ENCODE measurements at places on chromosomes 11 and 22.
A peak's percentile ranks its signal among the peaks of the same experiment; 100 is the strongest.

DNA sequence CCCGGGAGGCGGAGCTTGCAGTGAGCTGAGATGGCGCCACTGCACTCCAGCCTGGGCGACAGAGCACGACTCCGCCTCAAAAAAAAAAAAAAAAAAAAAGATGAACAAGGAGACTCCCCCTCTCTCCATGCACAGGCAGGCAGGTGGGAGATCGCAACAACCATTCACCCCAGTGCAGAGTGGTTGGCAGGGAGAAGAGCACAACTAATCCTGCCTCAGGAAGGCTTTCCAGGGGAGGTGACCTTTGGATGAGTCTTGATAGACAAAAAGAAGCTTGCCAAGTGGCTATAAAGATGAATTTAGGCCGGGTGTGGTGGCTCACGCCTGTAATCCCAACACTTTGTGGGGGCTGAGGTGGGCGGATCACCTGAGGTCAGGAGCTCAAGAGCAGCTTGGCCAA is 30.0 kb downstream of the FLRT1 start:
- no peak for DNase-seq

- no peak for DNase-seq
These were observed 22.0 kb upstream of the TUB start for GRCh38 chr11:8059030-8059429.

GRCh38 chr11:33753304-33753967 is 17.2 kb upstream of the CD59 start:
- DNase-seq = no peak

DNA sequence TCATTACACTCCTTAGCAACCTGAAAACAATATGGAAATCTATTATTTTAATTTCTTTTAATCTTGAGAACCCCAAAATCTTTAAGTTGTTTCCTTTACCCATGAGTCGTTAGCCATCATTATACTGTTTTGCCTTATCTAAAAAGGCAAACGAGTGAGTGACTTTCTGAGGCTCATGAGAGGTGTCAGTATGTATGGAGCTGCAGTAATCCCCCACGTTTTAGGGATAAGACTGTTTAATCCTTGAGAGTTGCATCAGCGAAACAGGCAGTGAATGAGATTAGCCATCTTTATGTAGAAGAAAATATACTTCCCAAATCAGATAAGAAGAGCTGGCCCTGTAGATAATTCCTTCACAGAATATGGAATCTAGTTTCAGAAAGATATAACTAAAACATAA is 1147.0 kb downstream of the DLG2 start:
- DNase-seq = no peak

- DNase-seq = no peak
These were observed 552.8 kb downstream of the BRD1 start for GRCh38 chr22:49274754-49275380.

- DNase-seq = no peak
These were observed 28.1 kb downstream of the WBP2NL start for GRCh38 chr22:42026705-42027104.

DNA sequence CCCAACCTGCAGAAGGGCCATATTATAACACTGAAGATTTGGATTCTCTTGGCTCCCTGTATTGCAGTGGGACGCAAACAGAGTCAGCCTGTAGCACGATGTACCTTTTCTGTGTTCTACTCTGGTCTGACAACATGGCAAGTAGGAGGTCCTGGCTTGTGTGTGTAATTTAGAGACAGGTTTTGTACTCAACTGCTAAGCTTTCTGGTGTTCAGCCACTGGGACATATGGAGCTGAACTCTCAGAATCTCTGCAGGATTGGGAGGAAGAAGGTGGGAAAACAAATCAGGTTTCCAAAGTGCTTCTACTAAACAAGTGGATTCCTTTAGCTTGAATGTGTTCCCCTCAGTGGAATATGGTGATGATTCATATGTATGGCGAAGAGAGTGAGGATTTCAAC is 192.5 kb upstream of the MTMR2 start:
- no peak for DNase-seq

DNA sequence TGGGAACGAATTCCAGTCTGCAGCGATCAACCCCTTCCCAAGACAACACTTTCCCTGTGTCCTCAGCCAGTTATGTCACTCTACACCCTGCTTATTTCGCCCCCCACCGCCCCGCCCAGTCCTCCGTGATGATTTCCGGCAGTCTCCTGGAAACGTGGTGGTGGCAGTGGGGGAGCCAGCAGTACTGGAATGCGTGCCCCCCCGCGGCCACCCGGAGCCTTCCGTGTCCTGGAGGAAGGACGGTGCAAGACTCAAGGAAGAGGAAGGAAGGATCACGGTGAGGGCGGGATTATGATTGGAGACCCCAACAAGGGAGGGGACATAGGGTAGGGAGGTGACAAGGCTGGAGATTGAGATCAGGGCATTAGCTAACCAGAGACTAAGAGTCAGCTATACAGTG is 4.1 kb downstream of the ROBO3 start:
- DNase-seq = no peak

DNA sequence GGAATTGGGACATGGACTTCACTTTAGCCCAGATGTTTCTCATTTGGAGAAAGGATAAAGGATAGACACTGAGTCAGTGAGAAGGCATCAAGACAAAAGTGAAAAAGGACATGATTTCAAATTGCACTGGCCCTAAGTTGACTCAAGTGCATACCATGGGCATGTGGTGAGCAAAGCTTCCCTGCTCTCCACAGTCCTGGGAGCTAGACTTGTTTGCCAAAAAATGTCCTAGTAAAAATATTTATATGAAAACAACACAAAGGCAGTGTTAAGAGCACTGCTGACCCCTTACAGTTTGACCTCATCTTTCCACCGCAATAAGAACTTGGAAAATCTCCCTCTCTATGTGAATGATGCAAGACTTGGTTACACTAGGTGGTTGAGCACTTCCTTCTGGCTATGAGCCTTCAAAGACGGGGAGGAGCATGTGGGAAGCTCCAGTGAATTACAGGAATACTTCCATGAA is 46.5 kb upstream of the FIBIN start:
- DNase-seq = no peak

GRCh38 chr11:10722307-10722706 is 28.7 kb upstream of the CTR9 start:
- DNase-seq = no peak

DNA sequence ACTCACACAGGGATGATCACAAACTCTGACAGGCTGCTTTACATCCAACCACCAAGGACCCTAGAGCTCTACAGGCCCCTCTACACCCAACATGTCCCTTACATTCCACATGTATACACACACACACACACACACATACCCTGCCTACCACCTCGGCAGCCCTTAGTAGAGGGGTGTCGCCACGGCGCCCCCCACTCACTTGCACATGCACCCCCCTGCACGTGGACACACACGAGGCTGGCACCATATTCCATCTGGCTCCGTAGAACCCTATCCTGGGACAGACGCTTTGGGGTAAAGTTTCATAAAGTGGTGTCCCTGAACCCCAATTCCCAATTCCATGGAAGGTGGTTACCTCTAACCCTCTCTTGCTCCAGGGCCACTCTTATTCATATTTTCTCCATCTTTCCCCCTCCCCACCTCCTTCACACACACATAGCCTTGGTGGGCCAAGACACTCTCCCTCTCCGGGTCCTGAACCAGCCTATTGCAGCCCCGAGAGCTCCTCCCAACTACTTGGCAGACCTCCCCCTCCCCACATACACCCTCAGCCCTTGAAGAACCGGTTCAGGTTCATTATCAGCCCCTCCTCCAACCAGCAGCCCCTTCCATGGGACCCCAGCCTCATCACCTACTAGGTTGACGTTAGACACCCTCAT is 809 bp downstream of the PDE2A start:
- no peak for DNase-seq

DNA sequence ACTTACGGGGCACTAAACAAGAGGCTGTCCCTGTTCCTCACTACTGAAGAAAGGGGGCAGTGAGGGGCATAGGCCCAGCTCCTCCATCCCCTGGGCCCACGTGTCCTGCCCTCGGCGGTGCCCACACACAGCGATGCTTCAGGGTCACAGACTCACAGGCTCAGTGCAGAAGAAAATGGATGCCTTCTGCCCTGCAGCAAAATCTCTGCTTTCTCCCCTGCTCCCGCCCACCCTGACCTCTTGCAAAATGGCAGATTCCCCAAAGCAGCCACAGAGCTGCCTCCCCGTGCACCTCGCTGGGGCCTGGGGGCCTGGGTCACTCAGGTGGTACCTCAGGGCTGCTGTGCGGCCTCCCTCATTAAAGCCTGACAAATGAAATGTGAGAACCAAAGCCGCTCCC is 204.0 kb downstream of the DSCAML1 start:
- DNase-seq = no peak

- no peak for DNase-seq
These were observed 852 bp downstream of the TRAF6 start for GRCh38 chr11:36509201-36509639.

- DNase-seq = no peak
These were observed 686.5 kb downstream of the FAM181B start for GRCh38 chr11:82047200-82047599.

- no peak for DNase-seq
These were observed 7.4 kb upstream of the IPO7 start for GRCh38 chr11:9377036-9377435.

DNA sequence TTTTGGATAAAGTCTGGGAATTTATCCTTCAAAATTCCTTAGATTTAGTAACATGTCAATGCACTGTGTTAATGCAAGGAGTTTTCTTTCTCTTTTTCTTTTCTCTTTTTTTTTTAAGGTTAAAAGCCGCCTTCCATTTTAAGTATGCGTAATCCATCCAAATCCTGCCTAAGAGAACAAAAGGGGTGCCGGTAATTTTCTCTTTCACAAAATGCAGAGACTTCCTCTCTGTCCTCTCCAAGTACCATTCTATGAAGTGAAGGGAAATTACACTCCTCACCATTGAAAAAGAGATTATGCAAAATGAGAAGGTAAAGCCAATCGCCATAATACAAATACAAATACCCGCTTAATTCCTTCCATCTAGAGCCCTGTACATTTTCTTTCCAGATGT is 273.8 kb downstream of the BLID start:
- no peak for DNase-seq

- no peak for DNase-seq
These were observed 55.8 kb downstream of the SMIM38 start for GRCh38 chr11:69211540-69211919.

GRCh38 chr22:17724678-17725499 is 49.4 kb downstream of the BID start:
- DNase-seq = no peak

DNA sequence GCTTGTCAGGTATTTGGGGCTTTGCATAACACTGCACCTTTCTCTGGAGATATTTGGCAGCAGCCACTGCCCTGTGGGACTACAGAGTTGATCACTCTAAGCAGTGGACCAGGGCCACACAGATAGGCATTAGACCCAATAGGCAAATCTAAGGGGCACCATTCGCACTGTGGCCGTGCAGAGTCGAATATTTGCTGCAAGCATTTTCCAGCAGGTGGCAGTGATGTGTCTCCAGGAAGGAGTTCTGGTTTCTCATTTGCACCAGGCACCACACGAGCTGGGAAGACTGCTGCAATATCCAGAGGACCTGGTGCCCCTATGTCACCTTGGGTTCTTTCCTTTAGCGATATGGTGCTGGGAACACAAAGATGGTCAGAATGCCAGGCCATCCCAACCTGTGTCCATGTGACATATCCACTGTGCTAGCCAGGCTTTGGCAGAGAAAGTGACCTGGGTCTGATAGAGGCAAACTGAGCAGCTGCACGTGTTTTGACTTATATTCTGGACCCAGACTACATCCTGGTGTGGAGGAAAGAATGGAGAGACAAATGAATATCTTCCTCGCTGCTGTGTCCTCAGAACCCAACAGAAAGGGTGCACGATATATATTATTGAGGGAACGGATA is 318.7 kb downstream of the BUD13 start:
- peak; percentile 48 for DNase-seq

DNA sequence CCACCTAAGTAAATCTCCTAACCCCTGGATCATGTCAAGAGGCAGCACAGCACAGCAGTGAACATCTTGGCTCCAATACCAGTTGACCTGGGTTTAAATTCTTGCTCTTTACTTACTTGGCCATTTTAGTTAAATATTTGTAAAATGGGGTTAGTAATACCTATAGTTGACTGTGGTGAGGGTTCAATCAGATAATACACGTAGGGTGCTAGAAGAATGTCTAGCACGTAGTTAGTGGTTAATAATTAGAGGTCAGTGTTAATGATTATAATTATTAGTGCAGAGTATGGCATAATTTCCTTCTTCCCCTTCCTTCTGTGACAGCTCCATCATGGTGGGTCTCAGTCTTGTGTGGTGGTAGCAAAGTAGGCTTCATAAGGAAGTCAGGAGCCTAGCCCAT is 520.8 kb downstream of the INSC start:
- no peak for DNase-seq

DNA sequence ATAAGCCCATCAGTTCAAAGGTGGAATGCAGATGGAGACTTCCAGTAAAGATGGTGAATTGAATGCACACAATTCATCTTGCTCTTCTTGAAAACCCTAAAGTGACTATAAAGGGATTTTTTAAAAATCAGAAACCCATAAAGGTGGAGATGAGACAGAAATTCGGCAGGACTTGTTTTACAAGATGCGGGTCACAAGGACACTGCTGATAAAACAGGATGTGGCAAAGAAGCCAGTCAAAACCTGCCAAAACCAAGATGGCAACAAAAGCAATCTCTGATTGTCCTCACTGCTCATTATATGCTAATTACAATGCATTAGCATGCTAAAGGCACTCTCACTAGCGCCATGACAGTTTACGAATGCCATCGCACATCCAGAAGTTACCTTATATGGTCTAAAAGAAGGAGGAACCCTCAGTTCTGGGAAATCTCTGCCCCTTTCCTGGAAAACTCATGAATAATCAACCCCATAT is 137.1 kb downstream of the NECTIN1 start:
- DNase-seq = no peak

DNA sequence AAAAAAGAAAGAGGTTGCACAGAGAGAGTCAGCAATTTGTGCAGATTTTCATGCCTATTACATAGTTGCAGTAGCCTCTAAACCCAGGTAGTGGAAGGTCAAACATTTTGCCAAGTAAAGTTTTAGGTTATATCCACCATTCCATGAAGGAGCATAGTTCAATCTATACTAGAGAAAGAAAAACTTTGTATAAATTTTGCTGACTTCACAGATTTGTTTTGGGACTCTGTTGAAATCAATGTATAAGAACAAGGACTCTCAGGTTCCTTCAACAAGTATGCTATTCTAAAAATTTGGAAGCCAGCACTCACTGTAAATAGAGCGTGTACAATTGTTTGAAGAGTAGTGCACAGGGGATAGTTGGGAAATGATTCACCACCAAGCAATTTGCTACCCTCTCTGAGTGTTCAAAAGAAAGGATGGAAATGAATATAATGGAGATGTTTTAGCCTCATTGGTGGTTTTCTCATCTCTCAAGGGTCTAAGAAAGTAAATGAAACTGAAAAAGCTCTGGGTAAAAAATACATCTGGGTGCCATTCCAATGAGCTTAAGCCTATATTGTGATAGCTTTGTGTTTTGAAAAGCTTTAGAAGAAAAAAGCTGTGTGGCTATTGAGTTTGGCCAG is 508.4 kb upstream of the LUZP2 start:
- no peak for DNase-seq

DNA sequence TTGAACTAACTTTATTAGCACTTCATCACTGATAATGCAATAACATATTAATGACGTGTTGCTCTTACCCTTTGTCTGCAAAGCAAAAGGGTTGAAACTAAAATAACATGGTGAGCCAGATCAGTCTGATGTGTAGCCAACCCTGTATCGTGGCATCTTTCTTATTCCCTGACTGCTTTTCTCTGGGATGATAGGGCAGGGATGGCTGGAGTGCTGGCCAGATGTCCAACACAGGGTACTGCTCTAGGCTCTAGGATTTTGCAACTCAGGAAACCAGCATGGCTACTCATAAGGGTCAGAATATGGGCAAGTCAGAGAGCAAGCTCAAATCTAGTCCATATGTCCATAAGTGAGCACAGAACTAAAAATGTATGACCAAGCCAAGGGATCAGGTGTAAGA is 129.1 kb downstream of the SLC17A6 start:
- no peak for DNase-seq

All from NCI-H510A treated with DMSO at 0.1 percent for 48 hours (cell line).